Suprapubic skin (tissue), 4 donors: ENCODE measurements at places on chromosomes 1 and 21. TPM values are rescaled to one million over a fixed set of nuclear protein-coding genes. Genes with fewer than 3 reads are reported as not detected.

Gene OLFML3
- total RNA-seq = 17.2 TPM

Gene RBM11
- total RNA-seq = 1.4 TPM

DNA sequence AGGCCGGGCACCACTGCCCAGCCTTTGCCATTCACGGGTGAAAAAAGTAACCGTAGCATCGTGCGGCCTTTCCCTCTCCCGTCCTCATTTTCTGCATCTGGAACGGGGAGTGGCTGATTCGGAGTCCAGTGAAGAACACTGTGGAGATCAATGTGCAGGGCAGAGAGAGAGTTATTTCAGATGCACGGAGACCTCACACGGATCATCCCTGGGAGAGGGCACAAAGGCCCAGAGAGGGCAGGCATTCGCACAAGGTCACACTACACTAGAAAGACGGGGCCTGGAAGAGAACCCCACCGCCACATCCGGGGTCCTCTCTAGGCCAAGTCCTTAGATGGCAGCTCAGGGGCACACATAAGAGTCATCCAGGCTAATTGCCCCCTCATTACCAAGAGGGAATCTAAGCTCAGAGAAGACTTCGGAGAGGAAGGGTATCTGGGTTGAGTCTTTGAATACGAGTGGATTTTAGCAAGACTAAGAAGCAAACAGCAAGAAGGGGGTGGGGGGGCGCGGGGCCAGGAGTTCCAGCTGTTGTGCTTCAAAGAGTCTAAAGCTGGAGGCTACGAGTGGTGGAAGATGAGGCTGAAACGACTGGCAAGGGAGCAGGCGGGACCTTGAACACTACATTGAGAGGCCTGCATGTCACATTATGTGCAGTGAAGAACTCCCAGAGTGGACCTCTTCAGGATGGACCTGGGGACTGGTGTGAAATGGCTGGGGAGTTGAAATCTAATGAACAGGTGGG is 857 bp downstream of the GPX7 start:
- DNase-seq = no peak

Gene TMPRSS15
- total RNA-seq = not detected

DNA sequence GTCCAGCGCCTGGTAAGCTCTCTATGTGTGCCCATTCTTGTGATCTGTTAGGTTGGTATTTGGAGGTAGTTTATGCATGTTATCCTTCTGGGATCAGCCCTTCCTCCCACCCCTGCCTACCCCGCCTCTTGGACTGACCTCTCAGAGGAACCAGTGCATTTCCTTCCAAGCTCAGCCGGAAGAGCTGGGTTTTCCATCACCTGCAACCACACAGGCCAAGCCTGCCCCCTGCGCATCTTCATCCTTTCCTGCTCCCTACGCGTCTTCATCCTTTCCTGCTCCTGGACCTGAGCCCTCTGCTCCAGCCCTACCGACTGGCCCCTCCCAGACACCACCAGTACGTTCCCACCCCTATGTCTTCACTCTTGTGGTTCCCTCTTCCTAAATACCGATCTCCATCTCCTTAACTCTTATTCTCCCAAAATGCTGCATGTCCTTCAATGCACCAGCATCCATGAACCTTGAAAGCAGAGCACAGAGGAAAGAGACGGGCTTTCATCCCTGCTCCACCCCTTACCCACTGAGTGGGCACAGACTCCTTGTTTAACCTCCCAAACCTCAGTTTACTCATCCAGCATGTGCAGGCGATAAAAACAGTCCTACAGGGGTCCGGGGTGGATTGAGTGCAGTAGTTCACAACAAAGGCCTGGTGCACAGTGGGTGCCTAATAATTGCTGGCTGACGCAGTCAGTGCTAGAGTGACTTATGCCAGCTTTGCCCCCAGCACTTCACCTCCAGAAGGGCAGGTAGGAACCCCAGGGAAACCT is 526.3 kb downstream of the MATN1 start:
- DNase-seq = no peak

Gene RAVER2
- 7.9 TPM for total RNA-seq

Gene FCRL2
- total RNA-seq = not detected

Gene LORICRIN
- total RNA-seq = 257 TPM

DNA sequence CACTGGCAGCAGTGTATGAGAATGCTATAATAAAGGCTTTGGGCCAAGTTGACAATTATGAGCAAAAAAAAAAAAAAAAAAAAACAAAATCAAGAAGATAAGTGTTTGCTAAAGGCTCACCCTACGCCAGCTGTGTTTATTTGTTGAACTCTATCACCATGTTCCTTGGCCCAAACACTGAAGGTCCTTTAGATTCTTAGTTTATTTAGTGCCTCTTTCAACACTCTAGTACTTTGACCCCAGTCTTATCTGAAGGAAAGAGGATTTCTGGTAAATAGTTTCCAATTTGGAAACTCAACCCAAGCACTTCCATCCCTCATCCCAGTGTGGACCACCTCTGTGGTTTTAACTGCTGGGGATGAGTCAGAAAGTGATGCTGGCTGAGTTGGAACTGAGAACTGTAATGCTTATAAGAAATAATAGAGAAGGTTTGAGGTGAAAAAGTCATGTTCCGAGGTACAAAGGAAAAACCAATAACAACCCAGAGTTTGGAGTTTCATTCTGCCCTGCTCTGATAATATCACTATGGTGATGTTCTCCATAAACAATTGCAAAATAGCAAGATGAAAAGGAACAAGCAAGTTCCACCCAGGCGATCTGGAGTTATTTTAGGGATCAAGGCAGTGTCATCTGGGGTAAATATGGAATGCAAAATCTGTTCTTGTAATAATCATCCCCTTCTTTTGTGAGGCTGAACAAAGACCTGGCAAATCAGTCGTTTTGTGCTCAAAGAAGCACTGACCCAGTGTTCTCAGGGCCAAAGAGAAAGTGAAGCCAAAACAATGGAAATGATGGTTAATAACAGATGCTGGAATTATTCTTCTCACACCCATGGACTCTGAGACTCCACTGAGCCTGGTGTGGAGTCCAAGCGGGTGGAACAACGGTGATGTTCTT is 19.7 kb upstream of the CAPZB start:
- no peak for DNase-seq

DNA sequence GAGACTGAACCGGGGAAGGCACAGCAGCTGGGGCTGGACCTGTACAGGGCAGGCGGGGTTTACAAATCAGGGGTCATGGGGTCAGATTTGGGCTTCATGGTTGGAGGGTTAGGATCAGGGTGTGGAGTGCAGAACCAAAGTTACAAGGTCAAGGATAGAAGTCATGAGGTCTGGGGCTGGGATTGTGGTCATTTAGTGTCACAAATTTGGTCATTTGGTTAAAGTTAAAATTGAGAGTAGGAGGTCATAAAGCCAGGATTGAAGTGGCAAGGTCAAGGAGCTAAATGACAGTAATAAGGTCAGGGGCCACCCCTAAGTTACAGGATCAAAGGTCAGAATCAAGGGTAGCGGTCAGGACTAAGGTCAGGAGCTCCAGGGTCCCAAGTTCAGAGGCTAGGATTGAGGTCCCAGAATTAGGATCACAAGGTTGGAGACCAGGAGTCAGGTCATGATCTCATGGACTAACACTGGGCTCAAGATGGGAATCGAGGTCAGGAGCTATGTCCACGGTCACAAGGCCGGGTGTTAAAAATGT is 20.4 kb downstream of the SERINC2 start:
- no peak for DNase-seq

GRCh38 chr1:201183209-201183608 is 7.4 kb upstream of the IGFN1 start:
- no peak for DNase-seq

DNA sequence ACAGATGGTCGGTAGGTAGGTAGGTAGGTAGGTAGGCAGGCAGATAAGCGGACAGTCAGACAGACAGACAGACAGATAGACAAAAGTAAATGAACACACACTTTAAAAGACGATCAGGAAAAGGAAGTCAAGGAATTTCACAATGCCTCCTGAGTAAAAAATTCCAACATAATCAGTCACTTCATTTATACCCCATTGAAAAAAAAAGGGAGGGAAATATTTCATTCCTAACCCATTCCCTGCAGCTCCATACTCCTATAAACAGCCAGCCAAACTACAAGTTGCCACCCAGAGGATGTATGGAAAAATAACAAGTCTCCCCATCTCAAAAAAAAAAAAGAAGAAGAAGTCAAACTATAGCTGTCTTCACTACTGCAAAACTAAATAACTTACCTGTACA is 43.4 kb downstream of the ZZZ3 start:
- no peak for DNase-seq

- DNase-seq = no peak
Observed at GRCh38 chr1:228500143-228500734, 13.1 kb downstream of the RNF187 start.

Gene VANGL2
- total RNA-seq = 22.3 TPM

DNA sequence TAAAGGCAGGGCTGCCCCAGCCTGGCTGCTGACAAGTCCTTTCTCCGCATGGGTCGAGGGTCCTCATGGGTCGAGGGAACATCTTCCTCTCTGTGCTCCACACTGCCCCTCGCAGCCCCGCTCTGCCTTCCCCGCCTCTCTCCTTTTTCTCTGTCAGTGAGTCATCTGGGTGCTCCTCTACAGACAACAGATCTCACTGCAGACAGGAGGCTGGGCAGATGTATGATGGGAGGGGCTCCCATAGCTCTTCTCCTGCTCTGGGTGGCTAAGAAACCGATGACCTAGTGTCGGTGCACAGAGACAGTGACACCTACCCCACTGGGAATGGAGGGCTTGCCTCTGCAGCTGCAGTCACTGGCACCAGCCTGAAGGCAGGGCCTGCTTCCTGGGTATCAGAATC is 5.5 kb downstream of the KCNA10 start:
- DNase-seq = no peak

Gene ITLN2
- total RNA-seq = not detected

- DNase-seq = no peak
Observed at GRCh38 chr1:9181990-9182783, 52.4 kb upstream of the H6PD start.

Gene HIVEP3
- 23.1 TPM for total RNA-seq

Gene APCS
- total RNA-seq = 1.3 TPM

DNA sequence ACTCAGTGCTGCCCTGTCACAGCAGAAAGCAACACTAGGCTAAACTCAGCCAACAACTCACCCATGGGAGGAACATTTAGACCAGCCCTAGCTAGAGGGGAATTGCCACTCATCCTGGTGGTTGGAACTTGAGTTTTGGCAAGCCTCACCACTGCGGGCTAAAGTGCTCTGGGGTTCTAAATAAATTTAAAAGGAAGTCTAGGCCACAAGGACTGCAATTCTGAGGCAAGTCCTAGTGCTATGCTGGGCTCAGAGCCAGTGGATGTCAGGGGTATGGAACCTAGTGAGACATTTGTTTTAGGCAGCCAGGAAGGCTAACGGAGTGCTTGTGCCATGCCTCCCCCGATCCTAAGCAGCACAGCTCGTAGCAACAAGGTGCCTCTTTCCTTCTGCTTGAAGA is 78.0 kb downstream of the RGS13 start:
- DNase-seq = no peak

GRCh38 chr21:34501716-34502115 is 10.3 kb downstream of the KCNE1 start:
- DNase-seq = no peak

- no peak for DNase-seq
Observed at GRCh38 chr1:197444755-197445154, 176.7 kb downstream of the CRB1 start.

- DNase-seq = no peak
Observed at GRCh38 chr1:20584890-20585289, 4.0 kb upstream of the CDA start.

GRCh38 chr1:147611021-147611426 is 59.3 kb downstream of the ACP6 start:
- no peak for DNase-seq

Gene FAM72B
- total RNA-seq = 1.5 TPM

DNA sequence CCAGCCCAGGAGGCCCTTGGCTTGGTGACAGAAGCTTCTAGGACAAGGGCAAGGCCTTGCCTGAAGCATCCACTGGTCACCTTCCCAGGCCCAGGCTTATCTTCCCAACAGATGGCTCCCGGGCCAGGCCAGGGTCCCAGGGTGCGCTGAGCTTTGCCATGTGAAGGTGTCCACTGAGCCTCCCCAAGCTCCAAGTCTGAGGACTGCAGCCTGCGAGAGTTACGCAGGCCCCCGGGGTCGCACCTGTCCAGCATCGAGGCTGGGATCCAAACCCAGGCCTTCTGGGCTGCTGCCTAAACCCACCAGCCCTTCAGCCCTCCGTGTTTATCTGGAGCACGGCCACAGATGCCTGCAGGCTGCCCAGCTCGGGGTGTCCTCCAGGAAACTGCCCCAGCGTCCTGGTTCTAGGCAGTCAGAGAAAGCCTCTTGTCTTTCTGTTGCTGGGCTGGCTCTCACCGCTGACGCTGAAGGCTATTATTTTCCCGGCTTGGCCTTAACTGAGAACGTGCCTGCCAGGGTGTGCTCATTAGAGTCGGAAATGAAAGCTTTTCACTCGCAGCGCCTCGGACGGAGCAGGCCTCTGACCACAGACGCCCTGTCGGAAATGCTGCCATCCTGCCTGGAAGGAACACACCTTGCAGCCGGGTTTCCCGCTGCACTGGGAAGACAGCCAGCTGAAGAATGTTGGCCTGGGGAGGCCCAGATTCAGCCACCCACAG is 71.4 kb downstream of the MEGF6 start:
- DNase-seq = no peak

Gene CD84
- total RNA-seq = 1.2 TPM

Gene MROH7
- 4.4 TPM for total RNA-seq

GRCh38 chr1:64875101-64875500 is 91.2 kb downstream of the JAK1 start:
- DNase-seq = no peak

GRCh38 chr1:109613361-109614147 is 5.9 kb downstream of the GNAT2 start:
- DNase-seq = no peak

DNA sequence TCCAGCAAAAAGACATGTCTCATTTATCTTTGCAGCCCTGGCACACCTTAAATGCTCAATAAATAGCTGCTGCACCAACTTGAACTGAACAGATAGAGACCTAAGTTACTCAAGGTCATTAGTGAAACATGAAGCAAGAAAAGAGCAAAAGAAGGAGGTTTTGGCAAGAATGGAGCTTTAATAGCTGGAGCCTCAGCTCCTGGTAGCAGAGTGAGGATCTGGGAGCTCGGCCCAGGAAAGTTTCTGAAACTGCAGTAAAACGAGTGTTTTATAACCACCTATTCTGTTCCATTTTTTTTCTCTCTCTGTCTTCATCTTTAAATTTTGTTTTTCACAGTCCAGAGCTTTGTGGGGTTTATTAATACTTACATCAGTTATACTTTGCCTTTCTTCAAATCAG is 207.5 kb downstream of the SETD4 start:
- no peak for DNase-seq

Gene ZNF695
- total RNA-seq = 0.70 TPM
